ENCODE measurements at places on chromosomes 16 and 17.

GRCh38 chr16:14345512-14346115 lies 274.5 kb downstream of the MRTFB start:
- DNase-seq = no peak

- no peak for DNase-seq
These were observed 12.1 kb upstream of the FOXF1 start for GRCh38 chr16:86498155-86498670.

- DNase-seq = no peak
These were observed 17.8 kb downstream of the XYLT1 start for GRCh38 chr16:17452922-17453321.

DNA sequence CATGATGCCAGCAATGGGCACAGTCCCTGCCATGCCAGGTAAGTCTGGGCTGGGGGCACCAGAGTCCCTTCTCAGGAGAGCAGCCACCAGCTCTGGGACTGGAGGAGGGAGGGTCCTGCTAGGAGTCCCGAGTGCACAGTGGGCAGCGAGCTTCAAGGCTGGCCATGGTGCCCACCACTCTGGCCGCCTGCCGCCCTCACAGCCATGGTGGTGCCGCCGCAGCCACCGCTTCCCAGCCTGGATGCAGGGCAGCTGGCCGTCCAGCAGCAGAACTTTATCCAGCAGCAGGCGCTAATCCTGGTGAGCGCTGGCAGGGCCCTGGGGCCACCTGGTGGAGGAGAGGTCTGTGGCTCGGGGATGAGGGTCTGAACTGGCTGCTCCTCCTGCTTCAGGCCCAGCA lies 17.9 kb upstream of the SMIM5 start:
- DNase-seq = no peak

DNA sequence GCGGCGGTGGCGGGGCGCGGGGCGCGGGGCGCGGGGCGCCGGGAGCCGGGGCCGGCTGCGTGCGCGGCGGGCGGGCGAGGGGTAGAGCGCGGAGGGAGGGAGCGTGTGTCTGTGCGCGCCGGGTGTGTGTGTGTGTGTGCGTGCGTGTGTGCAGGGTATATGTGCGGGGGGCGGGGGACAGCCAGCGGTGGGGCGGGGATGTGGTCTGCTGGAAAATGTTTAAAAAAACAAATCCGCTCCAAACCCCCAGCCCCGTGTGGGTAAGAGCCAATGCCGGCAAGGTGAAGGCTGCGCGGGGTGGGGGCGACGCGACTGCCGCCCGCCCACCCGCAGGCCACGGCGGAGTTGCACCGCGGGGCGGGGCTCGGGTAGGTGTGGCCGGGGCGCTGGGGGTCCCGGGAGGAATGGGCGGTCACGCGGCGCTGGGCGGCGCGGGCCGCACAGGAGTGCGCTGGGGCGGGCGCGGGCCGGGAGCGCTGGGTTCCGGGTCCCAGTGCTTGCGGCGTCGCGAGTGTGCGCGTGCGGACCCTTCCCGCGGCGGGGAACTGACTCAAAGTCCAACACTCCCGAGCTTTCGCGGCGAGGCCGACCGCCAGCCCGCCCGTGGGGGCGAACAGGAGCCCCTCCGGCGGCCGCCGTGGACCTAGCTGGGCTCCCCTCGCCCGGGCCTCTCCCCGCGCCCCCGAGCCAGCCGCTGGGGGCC lies at the start of gene CYGB:
CYGB (minus strand) TSS at position 132 of the 703 bp plus-strand sequence. CDS start 167 bp downstream, outside the sequence.
- no peak for DNase-seq

GRCh38 chr16:12600116-12600515 lies 203.6 kb downstream of the CPPED1 start:
- DNase-seq = no peak

Measured in CD4-positive, alpha-beta T cell treated with Interleukin-2 at 100 ng/mL for 4 hours (primary cell).